ENCODE measurements at places on chromosomes 7 and 10.

DNA sequence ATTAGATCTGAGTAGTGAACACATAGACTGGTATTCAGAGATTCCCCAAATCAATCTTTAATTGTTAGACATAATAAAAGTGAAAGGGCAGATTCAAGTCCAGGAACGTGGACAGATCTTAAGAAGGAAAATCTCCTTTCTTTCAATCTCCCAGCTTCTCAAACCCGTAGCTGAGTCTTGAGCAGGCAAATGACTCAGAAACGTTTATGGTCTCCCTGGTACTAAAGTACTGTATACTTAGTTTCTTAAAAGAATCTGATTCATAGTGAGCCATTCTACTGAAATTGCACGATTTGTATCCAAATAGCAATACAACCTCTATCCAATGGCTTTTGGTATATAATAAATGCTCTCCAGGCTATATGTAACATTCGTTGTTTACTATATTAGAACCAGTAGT lies 140.4 kb upstream of the RHEB start:
- DNase-seq, result no peak

GRCh38 chr7:27138472-27138871 lies 5.0 kb downstream of the HOXA5 start:
- DNase-seq, result no peak

DNA sequence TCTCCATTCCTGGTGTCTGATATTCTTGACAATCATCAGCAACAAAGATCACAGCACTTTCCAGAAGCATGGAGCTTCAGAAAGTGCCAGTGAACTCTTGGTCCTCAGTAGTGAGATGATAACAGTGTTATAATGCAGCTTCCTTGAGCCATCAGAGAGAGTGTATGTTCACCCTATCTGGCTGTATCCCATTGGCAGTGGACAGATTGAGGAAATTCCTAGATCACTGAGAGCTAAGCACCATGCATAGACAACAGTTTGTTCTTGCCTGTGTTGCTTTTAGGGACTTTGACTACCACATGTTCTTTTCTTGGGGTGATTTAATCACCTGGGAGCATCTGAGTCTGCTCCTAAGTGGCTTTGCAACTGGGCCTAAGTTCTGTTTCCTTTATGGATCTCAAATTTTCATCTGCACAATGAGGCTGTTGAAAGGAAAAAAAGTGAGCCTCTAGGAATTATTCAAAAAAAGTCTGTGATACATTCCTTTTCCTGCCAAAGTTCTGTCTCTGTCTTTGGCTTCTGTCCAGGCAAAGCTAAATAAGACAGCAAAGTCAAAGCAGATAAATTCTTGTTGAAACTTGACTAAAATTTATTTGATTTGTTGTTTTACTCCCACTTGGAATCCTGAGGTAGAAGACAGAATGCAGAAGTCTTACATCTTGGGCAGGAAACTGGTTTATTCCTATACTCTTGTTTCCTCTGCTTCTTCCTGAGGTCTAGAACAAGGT lies 14.5 kb upstream of the ZNF282 start:
- no peak for DNase-seq

DNA sequence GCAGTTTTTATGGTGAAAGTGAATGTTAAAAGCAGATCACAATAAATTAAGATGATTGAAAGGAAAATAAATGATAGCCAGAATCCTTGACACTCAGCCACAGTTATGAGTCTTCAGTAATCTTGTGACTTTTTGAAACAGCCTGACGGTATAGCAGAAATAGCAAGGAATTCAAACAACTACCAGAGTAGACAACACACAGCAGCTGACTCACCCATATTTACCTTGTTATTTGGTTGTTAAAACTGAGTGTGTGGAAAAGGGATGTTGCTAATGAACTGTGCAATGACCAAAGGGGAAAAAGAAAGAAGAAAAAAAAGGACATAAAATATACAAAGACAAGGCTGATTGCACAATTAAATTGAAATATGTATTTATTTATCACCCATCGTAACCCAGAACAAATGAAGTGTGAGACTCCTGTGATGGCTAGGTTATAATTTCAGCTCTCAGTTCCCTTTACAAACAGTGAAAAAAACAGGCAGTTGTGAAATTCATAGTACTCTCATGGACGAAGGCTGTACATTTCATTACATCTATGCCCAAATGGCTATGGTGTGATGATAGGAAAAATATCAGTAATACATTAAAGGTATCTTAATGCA lies 1023.0 kb upstream of the SORCS1 start:
- DNase-seq, result no peak

DNA sequence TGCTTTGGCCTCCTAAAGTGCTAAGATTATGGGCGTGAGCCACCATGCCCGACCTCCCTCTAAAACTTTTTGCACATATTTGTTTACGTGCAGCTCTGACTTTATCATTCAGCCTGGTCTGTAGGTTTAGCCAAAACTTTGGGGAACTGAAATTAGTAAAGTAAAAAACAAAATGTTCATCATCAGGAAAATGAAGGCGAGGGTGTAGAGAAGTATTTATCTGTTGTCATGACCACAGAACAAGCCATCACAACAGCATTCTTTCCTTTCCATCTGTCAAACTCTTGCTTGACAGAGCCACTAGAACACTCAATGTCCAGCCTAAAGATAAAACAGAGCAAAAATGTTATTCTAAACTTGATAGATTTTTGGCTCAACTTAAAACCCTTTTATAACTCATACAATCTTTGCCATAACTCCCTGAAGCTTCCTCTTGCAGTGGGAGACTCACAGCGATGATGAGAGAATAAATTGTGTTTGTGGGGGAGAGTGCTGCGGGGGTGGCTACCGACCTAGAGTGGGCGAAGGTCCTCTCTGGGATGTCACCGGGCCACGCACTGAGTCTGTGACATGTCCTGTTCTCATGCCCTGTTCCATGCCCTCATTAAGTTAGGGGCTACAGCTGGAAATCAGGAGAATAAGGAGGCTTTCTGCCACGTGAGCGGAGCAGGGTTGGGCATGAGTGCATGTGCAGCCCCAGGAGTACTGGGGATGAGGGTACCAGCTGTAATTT lies 58.6 kb upstream of the MKRN1 start:
- no peak for DNase-seq

- no peak for DNase-seq
Observed at GRCh38 chr7:134891696-134892678, 94.3 kb upstream of the AGBL3 start.

DNA sequence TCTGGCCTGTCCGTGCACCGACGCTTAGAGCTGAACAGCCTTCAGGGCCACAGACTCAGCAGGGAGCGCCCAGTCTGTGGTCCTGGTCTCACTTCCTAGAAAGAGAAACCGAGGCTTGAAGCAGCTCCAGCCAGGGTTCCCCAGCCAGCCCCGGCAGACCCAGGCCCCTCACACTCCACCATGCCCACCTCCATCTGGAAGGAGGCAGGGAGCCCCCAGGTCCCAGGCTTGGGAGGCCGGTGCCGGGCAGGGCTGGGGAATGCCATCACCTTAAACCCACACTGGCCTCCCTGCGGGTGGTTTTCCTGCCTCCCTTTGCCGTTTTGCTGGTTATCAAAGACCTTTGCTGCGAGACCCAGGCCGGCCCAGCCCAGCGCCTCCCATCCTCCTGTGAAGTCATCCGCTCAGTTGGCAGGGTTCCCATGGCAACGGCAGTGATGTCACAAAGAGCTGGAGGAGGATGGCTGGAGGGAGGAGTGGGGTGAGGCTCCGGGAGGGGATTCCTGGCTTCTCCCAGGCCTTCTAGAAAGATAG lies 24.0 kb downstream of the ELFN1 start:
- no peak for DNase-seq

GRCh38 chr10:35442028-35442427 lies 105.7 kb downstream of the CCNY start:
- DNase-seq, result no peak
